ENCODE measurements at places on chromosomes 3 and 15. TPM values are rescaled to one million over a fixed set of nuclear protein-coding genes. Genes with fewer than 3 reads are reported as not detected.
A peak's percentile ranks its signal among the peaks of the same experiment; 100 is the strongest.

DNA sequence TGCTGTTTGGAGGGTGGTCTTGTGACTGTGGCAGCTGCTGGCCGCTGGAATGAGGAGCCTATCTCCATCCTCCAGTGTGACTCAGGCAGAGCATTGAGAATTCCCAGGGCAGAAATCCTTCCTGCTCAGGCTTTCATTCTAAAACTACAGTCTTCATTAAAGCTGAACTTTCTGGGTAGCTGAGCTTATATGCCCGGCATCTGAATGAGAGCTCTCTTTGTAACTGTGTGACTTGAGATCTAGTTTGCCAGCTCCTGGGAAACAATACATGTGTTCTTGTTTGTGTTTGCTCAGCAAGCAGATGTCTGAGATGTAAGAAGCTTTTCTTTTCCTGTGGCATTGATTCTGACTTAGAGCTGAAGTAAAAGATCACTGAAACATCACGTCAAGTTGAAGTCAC is 22.4 kb downstream of the RLBP1 start:
- no peak for DNase-seq

DNA sequence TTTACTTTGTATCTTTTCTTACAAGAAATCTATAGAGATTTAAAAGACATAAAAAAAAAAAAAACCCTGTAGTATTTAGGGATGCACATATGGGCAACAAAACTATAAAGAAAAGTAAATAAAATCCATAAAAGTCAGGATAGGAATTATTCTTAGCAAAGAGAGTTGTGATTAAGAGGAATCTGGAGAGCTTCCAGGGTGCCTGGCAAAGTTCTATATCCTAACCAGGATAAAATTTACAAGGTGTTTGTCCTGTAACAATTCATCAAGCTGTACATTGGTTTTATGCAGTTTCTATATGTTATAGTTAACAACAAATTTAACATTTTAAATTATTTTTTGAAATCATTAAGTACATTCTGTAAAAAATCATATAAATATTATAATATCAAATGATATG is 7.9 kb downstream of the SECISBP2L start:
- no peak for DNase-seq

DNA sequence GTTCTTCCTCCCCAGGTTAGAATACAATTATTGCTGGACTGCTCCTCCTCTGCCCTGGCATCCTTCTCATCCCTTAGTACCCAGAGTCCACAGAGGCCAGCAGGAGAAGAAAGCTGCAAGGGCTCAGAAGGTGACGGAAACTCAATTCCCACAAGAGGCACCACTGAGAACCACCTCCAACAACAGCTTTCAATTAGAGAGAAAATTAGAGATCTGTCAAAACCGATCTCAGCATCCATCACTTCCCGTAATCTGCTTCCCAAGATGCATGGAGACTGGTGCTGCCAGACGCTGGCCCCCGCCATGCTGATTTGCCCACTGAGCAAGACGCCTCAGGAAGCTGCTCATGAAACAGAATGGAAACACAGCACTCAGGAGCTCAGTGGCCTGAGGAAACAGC is 135.0 kb upstream of the PRICKLE2 start:
- no peak for DNase-seq

GRCh38 chr3:53092942-53093341 is 37.3 kb downstream of the RFT1 start:
- DNase-seq: peak; percentile 37

- no peak for DNase-seq
Measured at GRCh38 chr15:38593524-38593923, 28.9 kb upstream of the RASGRP1 start.

DNA sequence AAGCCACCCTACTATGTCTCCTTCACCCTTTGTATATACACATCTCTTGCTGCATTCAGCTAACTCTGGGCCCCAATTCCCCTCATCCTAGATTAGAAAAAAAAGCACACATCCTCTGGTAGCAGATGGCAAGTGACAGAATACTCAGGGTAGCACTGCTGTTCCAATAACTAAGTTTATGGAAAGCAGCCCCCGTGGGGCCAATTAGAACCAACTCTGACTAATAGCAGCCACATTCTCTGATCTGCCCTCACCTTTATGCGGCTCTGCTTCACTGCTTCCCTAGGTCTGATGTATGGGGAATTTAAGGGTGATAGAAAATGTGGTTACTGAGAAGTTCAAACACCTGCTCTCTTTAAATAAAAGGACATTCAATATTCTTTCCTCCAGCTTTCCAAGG is 74.9 kb upstream of the SETMAR start:
- DNase-seq: no peak

GRCh38 chr3:188367678-188368077 is 213.7 kb downstream of the LPP start:
- DNase-seq: no peak

DNA sequence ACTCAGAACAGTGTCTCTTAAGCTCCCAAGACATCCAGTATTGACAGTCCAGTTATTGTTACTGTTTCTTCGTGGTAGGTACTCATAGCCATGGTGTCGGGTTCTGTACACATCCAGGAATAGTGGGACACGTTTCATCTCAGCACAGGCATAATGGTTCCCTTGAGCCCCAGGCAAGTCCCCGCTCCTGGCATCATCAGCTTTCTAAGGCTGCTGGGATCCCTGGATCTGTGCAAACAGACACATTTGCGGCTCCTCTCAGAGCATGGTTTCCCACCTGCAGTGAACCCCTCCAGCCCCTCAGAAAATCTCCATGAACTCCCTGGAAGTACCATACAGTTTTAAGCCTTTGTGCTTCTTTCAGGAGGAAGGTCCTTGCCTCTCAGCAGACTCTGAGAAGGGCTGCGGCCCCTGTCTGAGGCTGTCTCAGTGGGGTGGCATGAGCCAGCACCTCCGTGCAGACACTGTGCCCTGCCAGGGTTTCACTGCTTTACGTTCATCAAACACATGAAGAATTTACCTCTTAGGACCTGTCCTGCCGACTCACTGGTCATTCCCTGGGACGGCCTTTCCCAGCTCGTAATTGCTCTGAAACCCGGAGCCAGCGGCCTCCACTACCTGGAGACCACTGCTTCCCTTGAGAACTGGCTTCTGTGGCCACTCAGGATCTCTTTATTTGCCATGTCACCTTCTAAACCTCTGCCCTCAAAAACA is 124.9 kb downstream of the LRRK1 start:
- DNase-seq: no peak

GRCh38 chr3:143668385-143668784 is 179.9 kb downstream of the SLC9A9 start:
- no peak for DNase-seq

GRCh38 chr15:47756872-47757271 is 39.6 kb downstream of the SEMA6D start:
- peak; percentile 51 for DNase-seq

DNA sequence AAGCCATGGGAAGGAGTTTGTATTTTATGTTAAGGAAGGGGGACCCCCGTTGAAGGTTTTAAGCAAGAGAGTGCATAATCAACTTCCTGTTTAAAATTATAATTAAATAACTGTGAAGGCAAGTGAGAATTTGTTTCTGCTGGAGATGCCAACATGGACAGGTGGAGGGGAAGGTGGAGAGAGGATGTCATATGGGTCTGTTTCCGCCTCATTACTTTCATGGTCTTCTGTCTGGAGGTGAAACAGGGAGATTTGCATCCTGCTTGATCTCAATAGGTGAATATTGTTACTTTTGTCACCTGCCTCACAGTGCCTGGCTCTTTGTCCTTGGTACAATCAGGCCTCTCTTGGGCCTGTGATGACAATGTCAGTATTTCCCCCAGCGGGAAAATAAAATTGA is 300.6 kb upstream of the LMCD1 start:
- no peak for DNase-seq

DNA sequence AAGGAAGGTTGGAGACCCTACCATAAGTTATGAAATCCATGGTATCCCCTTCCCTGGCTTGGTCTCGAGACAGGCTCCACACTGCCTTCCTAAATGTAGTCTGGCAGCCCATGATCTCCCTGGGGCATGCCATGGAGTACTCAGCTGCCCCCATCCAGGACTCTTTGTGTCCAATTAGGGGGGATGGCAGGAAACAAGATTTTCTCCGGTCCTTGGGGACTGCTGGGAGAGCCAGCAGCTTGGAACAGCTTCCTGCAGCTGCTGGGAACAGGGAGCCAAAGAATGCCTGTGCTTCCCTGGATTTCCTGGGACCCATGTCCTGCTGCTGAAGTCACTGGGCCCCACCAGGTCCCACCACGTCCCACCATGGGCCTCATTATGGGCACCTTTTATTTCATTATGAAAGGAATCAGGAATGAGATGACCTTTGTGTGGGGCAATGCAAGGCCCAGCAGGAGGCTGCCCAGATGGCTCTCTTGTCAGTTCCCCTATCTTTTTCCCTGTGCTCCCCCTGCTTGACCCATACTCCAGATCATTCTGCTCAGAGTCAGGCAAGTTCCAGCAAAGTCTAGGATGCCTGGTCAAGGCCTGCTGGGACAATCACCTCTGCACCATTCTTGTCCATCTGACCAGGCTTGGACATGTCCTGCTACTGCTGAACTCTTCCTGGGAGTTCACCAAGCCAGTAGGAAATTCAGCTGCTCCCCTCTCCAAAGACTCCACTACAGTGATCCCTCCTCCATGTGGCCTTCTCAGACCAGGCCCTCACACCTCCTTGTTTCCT is 15.0 kb upstream of the DAG1 start:
- DNase-seq: no peak

DNA sequence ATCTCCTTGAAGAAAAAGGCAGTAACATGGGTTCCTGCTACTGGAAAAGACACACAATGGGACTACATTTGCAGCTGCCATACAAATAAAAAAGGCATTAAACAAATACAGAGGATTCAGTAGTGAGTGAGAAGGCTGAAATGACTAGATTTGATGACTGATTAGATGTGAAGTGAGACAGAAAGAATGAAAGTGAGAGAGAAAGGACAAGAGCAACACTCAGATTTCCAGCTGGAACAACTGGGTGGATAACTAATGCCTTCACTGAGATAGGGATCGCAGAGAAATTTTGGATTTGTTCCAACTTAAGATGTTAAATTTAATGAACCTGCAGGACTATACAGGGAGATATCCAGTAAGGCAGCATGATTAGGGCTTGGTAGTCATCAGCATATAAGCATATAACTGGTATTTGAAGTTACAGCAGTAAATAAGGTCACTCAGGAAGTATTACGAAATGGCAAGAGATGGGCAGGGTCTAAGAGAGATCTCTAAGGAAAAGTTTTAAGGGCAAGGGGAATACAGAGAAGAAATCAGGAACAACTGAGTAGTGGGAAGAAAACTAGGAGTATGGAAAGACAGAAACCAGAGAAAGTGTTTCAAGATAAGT is 8.2 kb downstream of the OSBPL11 start:
- no peak for DNase-seq

DNA sequence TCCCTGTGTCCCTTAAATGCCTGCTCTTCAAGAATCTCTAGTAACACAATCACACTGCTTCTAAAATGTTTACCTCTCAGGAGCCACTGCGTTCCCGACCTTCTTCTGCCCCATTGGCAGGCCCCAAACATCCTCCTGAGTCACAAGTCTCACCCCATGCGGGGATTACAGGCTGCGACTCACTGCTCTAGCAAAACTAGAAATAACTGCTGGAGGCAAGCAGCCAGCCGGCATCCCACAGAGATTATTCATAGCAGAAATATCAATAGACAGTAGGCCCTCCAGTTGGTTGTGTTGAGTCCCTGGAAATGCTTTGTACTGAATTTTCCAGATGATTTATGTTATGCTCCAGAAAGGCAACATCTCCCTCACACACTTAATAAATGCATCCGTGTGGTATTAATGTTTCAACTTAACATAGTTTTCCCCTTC is 64.8 kb downstream of the RFTN1 start:
- peak; percentile 47 for DNase-seq

DNA sequence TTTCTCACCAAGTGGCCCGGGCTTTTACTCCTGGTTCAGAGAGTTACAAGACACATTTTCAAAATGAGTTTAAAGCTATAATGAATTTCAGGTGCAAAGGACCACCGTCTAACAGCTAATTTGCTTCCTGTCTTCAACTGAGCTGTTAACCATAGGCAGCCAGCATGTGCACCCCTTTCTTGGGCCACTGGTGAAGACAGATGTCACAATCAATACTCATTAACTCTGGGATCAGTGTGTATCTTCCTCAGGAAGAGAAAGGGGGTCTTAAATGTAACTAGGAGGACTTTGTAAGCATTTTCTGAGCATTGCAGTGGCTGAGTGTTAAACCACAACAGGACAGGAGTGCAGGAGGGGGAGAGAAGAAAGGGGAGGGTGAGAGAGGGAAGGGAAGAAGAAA is 750.7 kb upstream of the CFAP20DC start:
- no peak for DNase-seq

GRCh38 chr3:195186041-195186709 is 84.8 kb downstream of the XXYLT1 start:
- no peak for DNase-seq

- DNase-seq: no peak
Measured at GRCh38 chr3:138456961-138457862, 22.8 kb downstream of the ESYT3 start.

GRCh38 chr3:153246806-153247205 is 84.8 kb downstream of the RAP2B start:
- no peak for DNase-seq

DNA sequence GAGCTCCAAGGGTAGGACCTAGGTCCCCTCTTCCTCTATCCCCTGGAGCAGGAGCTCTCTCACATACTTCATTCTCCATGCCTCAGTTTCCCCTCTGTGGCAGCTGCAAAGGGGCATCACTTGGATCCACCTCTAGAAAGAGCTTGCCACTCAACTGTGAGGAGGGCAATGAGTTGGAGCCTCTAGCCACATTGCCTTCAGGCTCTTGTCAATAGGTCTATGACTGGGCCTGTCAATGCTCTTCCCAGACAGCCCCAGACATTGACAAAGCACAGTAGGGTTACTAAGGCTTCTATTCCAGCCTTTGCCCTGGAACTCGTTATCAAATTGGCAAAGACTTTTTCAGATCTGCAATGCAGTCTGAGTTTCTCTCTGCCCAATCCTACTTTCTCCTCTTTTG is 4.4 kb upstream of the VIPR1 start:
- DNase-seq: no peak

- DNase-seq: no peak
Measured at GRCh38 chr3:135905058-135905724, 60.3 kb upstream of the PPP2R3A start.

GRCh38 chr3:43872901-43873300 is 182.2 kb downstream of the ABHD5 start:
- DNase-seq: no peak

- DNase-seq: peak; percentile 30
Measured at GRCh38 chr3:126926684-126927400, 56.1 kb upstream of the PLXNA1 start.

GRCh38 chr15:28094732-28095521 is 4.2 kb downstream of the OCA2 start:
- peak; percentile 46 for DNase-seq

The CTXN2 gene
- not detected for total RNA-seq

The CHAC1 gene
- total RNA-seq: 22.1 TPM

The CD276 gene
- 106 TPM for total RNA-seq

The ITPKA gene
- total RNA-seq: 18.5 TPM

The ABHD14A gene
- total RNA-seq: 17.1 TPM

The RAD51 gene
- total RNA-seq: 2.0 TPM

The APBA2 gene
- total RNA-seq: 10.1 TPM

The GCSAM gene
- total RNA-seq: not detected

The TF gene
- 373 TPM for total RNA-seq

The TRIM42 gene
- total RNA-seq: not detected

The HIGD2B gene
- total RNA-seq: not detected
